Lower lobe of right lung (tissue), 2 donors: ENCODE measurements at places on chromosomes 3 and 15. TPM values are rescaled to one million over a fixed set of nuclear protein-coding genes. Genes with fewer than 3 reads are reported as not detected.
A peak's percentile ranks its signal among the peaks of the same experiment; 100 is the strongest.

GRCh38 chr3:13277196-13277813 is 142.8 kb downstream of the NUP210 start:
- DNase-seq = peak; percentile 15
- peaks cover 27% of the 10 kb centered on the region for H3K27me3 ChIP-seq
- H3K27ac ChIP-seq = peak overlapping the region; percentile 56
- H3K4me3 ChIP-seq = no peak overlapping the region
- peaks cover 17% of the 10 kb centered on the region for H3K4me1 ChIP-seq

DNA sequence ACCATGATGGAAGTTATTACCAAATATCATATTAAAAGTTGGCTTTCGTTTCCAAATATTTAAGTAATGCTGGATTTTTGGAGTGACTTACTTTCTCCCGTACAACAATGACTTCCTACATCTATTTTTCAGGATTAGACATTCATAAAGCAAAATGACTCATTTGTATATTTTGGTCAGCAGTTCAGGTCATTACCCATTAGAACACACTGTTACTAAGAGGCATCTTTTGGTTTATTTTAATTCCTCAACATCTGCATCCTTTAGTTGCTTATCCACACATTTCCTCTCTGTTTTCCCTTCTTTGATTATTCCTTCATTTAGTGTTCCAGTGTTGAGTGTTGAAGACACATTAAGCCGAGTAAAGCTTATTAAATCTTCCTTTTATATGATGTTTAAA is 348.2 kb downstream of the NAALADL2 start:
- no peak overlapping the region for H3K27ac ChIP-seq
- DNase-seq = no peak
- no peaks in the 10 kb centered on the region for H3K36me3 ChIP-seq
- H3K27me3 ChIP-seq = no peaks in the 10 kb centered on the region
- no peak overlapping the region for H3K4me3 ChIP-seq

- peaks cover 11% of the 10 kb centered on the region for H3K4me1 ChIP-seq
- no peak overlapping the region for H3K4me3 ChIP-seq
- DNase-seq = no peak
- peak overlapping the region; percentile 32 for H3K27ac ChIP-seq
- H3K36me3 ChIP-seq = no peaks in the 10 kb centered on the region
- no peaks in the 10 kb centered on the region for H3K27me3 ChIP-seq
Observed at GRCh38 chr15:55893852-55894251, 99.6 kb downstream of the NEDD4 start.

DNA sequence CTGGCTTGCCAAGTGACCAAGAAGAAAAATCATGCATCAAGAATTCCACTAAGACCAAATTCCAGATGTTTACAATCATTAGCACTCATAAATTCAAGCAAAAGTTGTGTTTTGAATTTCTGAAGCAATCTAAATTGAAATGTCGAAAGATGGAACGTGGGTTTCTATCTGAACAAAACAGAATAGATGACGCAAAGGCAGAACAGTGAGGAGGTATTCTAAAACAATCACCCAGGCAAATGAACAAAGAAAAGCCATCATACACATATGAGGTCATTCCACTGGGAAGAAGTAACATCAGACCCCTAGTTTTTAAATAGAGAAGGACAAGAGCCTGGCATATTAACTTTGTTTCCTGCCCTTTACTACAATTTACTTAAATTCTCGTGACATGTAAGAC is 58.0 kb downstream of the MCF2L2 start:
- H3K4me1 ChIP-seq = peaks cover 25% of the 10 kb centered on the region
- no peak for DNase-seq
- peak overlapping the region; percentile 12 for H3K27ac ChIP-seq
- H3K27me3 ChIP-seq = no peaks in the 10 kb centered on the region

- no peaks in the 10 kb centered on the region for H3K36me3 ChIP-seq
- H3K27me3 ChIP-seq = no peaks in the 10 kb centered on the region
- H3K4me3 ChIP-seq = no peak overlapping the region
- DNase-seq = no peak
- H3K27ac ChIP-seq = no peak overlapping the region
- peaks cover 4% of the 10 kb centered on the region for H3K4me1 ChIP-seq
Observed at GRCh38 chr15:38685686-38686339, 121.2 kb upstream of the RASGRP1 start.

GRCh38 chr15:74397239-74398068 is 30.0 kb upstream of the CYP11A1 start:
- H3K4me3 ChIP-seq = no peak overlapping the region
- H3K27me3 ChIP-seq = peaks cover 6% of the 10 kb centered on the region
- H3K4me1 ChIP-seq = peaks cover 25% of the 10 kb centered on the region
- no peak for DNase-seq

- no peak overlapping the region for H3K27ac ChIP-seq
- no peaks in the 10 kb centered on the region for H3K4me1 ChIP-seq
- H3K27me3 ChIP-seq = peaks cover 30% of the 10 kb centered on the region
- no peak overlapping the region for H3K4me3 ChIP-seq
- DNase-seq = no peak
Observed at GRCh38 chr3:10466186-10466585, 39.2 kb downstream of the ATP2B2 start.

- no peaks in the 10 kb centered on the region for H3K4me1 ChIP-seq
- no peak overlapping the region for H3K27ac ChIP-seq
- H3K4me3 ChIP-seq = no peak overlapping the region
- H3K27me3 ChIP-seq = no peaks in the 10 kb centered on the region
- no peak for DNase-seq
Observed at GRCh38 chr15:78179286-78179840, 30.2 kb downstream of the IDH3A start.

DNA sequence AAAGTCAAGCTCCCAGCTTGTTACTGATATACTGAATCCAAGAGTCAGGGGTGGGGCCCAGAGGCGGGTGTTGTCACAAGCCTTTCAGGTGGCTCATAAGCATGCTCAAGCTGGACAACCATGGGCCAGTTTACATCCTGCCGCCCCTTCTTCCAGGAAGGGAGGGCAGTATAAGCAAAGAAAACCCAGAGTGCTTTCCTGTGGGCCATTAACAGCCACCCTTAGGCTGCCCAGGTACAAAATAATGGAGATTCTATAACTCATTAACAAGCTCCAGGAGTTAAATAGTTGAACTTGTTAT is 183.2 kb downstream of the NTRK3 start:
- no peaks in the 10 kb centered on the region for H3K4me1 ChIP-seq
- no peak overlapping the region for H3K27ac ChIP-seq
- H3K4me3 ChIP-seq = no peak overlapping the region
- no peaks in the 10 kb centered on the region for H3K36me3 ChIP-seq
- no peaks in the 10 kb centered on the region for H3K27me3 ChIP-seq

DNA sequence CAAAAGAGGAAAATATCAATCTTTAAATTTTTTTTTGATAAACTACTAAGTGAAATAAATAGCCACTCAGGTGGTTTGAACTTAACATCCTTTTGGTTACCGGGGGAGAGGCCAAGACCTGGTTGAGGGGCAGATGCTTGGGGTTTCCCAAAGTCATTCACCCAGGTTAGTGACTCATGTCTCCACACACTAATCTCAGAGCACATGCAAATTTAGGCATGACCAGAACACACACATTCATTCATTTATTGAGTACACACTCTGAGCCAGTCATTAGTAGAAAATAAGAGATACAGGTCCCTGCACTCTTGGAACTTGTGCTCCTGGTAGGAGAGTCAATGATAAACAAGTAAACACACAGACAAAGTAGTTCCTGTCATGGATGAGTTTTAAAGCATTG is 7.3 kb downstream of the ILDR1 start:
- no peak overlapping the region for H3K27ac ChIP-seq
- DNase-seq = no peak
- H3K4me3 ChIP-seq = no peak overlapping the region
- H3K36me3 ChIP-seq = no peaks in the 10 kb centered on the region
- H3K27me3 ChIP-seq = no peaks in the 10 kb centered on the region

GRCh38 chr15:86355801-86356200 is 276.1 kb downstream of the AGBL1 start:
- H3K27ac ChIP-seq = no peak overlapping the region
- no peaks in the 10 kb centered on the region for H3K4me1 ChIP-seq
- no peak overlapping the region for H3K4me3 ChIP-seq
- DNase-seq = no peak

DNA sequence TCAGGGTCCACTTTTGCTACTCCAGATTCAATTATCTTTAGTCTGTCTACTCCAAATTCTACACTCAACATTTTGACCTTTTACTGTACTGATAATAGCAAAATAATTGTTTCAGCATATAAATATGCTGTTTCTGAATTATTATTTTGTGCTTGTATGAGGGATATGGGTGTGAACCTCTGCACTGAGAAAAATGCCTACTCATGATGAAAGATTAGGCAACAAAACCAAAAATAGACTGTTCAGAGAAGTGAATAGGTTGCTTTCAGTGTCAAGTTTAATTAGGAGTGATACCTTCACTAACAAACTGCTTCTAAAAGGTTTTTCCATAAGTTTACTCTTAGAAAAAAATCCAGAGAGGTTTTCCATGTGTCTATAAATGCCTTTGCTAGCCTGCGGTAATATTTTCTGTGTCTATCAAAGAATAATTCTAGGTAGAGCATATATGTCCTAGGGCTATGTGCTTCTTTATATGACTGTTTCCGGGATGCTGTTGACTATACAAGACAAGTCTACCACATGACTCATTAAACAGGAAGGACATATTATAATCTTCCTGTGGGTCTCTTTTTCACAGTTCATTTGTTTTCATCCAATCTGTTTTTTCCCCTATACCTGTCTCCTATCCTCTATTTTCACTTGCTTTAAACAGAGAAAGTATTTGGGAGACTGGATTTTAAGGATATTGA is 218.5 kb upstream of the TTC14 start:
- no peaks in the 10 kb centered on the region for H3K36me3 ChIP-seq
- no peak overlapping the region for H3K27ac ChIP-seq
- no peak overlapping the region for H3K4me3 ChIP-seq
- H3K27me3 ChIP-seq = no peaks in the 10 kb centered on the region
- DNase-seq = no peak

DNA sequence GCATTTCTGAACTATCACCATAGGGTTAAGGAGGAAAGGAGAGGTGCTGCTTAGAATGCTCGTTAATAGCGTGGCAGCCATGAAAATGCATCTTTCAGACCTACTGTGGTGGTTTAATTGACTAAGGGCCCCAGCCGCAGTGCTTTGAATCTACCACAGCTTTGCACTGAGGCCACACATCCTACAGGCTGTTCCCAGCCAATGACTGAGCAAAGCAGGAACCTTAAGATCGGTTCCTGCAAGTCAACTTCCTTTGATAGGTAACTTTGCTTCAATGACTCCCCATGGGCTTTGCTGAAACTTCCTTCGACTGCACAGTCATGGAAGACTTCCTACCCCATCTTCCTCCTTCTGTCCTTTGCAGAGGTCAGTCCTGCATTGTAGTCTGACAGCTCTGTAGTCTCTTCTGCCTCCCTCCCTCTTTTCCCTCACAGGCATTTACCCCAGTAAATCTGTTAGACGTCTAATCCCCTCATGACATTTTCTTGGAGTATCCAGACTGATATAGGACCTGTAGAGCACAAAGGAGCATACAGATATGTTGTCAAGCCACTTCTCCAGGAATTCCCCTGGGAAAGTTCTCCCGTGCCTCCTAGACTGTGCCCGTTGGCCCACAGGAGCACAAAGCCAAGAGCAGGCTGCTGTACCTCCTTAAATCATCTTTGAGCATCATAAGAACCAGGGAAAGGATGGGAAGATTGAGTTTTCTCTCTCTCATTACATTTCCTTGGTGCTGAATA is 2.6 kb upstream of the BCL2A1 start:
- H3K27me3 ChIP-seq = no peaks in the 10 kb centered on the region
- H3K36me3 ChIP-seq = no peaks in the 10 kb centered on the region
- DNase-seq = no peak
- H3K27ac ChIP-seq = no peak overlapping the region
- no peak overlapping the region for H3K4me3 ChIP-seq
- H3K4me1 ChIP-seq = peaks cover 3% of the 10 kb centered on the region

Gene KIF15
- total RNA-seq = 1.3 TPM

Gene ROPN1B
- 0.50 TPM for total RNA-seq

Gene RPL32
- total RNA-seq = 1,243 TPM

Gene RBSN
- total RNA-seq = 29.7 TPM

Gene FBXL22
- 1.4 TPM for total RNA-seq

Gene THPO
- 0.24 TPM for total RNA-seq

Gene CAPN3
- 47.2 TPM for total RNA-seq

Gene GNAT1
- total RNA-seq = not detected

Gene TGM5
- 0.32 TPM for total RNA-seq

Gene SLC51A
- total RNA-seq = 1.3 TPM

Gene EHHADH
- total RNA-seq = 11.5 TPM

Gene ARRDC4
- total RNA-seq = 52.8 TPM

Gene LARP6
- 7.5 TPM for total RNA-seq

Gene RSRC1
- total RNA-seq = 29.8 TPM

Gene TMEM207
- not detected for total RNA-seq
